ENCODE measurements at places on chromosomes 1 and 21.

GRCh38 chr1:98903261-98903660 lies 101.4 kb downstream of the PLPPR5 start:
- no peak for DNase-seq

DNA sequence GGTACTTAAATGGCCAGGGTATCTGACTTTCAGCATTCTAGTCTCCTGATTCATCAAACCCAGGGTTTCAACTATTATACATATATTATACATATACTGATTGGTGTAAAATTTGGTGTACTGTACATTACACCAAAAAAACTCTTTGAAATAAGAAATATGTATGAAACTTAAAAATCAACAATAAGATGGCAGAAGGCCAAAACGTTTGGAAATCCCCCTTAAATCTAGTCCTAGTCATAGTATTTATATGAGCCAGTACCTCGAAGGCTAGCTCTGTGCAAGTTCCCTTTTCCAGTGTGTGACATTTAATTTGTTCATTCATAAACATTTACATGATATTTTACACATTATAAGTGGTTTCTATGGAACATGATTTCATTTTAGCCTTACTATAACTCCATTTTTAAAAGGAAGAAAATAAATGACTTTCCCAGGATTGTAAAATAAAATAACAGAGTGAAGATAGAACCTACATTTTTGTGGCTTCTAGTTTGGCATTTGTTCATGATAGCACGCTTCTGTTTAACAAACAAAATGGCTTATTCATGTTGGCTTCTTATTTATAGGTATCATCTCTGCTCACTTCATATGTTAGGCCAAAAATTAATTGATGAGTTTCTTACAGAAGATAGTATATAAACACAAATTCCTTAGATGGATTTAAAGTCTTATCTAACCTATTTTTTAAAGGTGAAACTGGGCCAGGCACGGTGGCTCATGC lies 18.8 kb upstream of the ZNF281 start:
- no peak for DNase-seq

DNA sequence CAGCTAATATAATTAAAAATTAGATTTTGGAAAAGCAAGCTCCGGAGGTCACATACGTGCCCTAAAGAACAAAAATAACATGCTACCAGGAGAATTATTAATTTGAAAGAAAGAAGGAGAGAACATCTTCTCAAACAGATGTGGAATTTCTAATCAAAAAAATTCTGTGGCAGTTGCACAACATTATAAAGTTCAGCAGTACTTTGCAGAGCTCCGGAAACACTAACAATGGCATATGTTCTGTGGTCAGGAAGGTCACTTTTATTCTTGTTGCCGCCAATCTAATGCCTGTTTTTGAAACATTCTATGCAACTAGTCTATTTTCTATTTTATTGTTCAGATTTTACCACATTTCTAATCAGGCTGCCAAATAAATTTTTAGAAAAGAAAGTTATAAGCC lies 186.8 kb downstream of the SMYD3 start:
- DNase-seq, result no peak

- DNase-seq, result peak; percentile 23
Measured at GRCh38 chr1:112396653-112397471, 848 bp downstream of the CTTNBP2NL start.

DNA sequence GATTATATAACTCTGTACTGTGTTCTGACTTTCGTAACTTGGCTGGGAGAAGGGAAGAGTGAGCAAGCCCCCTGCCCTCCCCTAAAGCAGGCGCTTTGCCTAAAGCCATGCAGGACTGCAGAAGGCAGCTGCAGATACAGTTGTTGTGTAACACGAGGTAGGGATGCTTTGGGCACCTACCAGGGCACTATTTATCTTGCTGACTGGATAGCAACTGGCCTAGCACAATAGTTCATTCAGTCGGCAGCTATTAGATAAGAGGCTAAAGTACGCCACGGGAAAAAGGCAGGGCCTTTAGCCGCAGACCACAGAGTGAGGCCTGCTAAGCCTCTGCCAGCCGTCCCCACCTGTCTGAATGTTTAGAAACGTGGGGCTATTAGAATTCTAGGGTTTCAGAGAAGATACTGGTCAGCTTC lies 80.9 kb downstream of the TTC3 start:
- DNase-seq, result no peak

DNA sequence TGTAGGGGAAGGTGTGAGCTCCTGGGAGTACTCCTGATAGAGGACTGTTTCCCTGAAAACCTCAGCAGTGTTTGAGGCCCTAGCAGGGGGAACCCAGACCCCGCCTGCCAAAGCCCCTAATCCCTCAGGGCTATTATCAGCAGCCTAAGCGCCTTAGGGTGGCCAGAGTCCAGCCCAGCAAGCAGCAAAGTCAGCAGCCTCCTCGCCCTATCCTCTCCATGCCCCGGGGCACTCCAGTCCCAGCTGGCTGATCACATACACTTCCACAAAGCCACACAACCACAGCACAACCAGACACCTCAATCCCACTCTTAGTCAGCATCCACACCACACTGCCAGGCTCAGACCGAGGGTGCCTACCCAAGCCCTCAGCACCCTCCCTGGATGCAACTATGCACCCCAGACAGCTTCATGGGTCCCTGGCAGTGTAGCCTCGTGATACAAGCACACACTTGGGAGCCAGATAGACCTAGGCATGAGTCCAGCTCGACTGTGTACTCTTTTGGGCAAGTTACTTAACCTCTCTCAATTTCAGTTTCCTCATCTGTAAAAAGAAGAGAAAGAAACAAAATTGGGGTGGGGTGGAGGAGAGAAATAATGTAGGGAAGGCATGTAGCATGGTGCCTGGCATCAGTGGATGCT lies 7.1 kb downstream of the IGSF9 start:
- DNase-seq, result no peak

DNA sequence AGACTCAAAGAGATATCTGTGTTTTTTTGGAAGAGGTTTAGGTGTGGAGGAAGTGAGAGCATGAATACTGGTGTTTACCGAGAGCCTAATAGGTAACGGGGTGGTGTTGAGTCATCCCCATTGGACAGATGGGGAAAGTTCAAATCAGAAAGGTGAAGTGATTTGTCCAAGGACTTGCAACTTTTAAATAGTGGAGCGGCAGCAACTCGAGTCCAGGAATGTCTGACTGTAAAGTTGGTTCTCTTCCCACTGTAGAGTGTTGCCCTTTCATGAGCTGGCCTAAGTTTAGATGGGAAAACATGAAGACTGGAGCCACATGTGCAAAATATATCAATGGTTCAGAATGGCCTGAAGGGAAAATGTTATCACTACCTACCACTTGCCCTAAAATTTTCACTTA lies 125.7 kb downstream of the LYPLAL1 start:
- no peak for DNase-seq

GRCh38 chr1:112386731-112387346 lies 9.2 kb upstream of the CTTNBP2NL start:
- DNase-seq, result no peak

DNA sequence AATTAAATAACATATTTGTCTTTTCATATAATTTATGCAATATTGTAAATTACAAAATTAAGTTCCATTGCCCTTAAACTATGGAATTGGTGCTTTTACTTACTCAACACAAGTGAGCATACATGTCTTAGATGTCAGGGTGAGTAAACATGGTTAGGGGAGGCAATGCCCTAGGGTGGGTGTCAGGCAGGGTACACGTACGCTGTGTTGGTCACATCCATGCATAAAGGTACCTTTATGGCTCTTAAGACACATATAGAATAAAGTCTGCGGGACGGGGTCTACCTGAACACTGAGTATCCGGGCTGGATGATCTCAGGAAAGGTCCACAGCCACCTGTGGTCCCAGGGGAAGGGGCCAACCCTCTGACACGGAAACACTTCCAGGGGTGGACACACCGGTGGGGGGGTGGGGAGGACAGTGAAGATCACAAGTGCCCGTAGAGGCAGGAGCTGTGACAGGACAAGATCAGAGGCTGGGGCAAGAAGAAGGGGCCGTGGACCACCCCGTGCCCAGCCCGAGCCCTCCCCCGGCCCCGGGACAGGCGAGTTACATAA lies 720 bp downstream of the LIN9 start:
- DNase-seq, result no peak

DNA sequence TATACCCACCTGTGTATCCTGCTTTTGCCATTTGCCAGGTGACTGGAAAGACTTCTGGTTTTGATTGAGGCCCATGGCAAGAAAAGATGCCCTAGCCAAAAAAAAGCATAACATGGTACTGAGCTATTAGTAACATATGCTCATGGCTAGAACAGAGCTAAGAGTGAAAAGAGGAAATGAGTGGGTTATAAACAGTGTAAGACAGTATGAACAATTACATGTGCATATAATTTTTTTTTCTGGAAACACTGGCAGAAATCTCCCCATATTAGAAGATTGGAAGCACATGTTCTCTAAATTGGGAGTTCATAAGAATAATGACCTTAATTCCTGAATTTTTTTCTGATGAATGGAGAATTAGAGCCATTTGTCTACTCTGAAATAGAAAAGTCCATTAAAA lies 41.2 kb upstream of the PDC start:
- DNase-seq, result no peak

GRCh38 chr1:92016720-92017316 lies 13.0 kb upstream of the EPHX4 start:
- DNase-seq, result no peak

DNA sequence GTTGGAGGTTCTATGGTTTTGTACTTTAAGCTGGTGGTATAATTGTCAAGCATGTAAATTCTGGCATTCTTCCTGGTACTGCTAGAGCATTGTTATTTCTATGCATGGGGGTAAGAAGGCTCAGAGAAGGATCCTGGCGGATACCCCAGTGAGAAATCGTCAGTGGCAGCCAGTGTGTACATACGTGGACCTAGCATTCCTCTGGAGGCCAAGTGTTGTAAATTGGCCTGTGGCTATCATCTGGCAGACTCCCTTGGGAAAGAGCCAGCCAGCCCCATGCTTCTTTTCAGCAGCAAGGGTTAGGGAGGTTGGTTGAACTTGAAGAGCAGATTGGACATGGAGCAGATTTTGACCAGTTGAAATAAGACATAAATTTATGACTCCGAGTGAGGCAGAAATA lies 5.2 kb upstream of the AGO3 start:
- no peak for DNase-seq

GRCh38 chr1:66342707-66343106 lies 191.2 kb upstream of the SGIP1 start:
- no peak for DNase-seq

DNA sequence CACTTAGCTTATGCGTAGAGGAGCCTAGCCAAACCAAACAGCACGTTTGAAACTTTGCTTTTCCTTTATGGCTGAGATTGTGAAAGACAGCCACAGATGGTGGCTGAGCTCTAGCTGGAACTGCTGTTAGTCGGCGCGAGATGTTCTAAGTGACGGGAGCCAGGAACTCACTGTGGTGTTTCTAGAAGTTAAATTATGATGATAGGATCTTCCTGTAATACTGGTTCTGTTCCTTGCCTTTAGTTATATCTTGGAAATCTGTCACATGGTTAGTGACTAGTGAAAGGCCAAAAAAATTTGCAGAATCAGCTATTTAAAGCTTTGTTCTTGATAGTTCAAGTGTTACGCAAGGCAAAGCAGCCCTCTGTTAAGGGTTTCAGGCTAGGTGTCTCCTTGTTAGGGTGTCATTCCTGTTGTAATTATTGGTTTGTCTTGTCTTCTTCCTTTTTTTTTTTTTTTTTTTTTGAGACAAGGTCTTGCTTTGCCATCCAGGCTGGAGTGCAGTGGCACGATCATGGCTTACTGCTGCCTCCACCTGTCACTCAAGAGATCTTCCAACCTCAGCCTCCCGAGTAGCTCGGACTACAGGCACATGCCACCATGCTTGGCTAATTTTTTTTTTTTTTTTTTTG lies 22.6 kb downstream of the AK4 start:
- peak; percentile 40 for DNase-seq

DNA sequence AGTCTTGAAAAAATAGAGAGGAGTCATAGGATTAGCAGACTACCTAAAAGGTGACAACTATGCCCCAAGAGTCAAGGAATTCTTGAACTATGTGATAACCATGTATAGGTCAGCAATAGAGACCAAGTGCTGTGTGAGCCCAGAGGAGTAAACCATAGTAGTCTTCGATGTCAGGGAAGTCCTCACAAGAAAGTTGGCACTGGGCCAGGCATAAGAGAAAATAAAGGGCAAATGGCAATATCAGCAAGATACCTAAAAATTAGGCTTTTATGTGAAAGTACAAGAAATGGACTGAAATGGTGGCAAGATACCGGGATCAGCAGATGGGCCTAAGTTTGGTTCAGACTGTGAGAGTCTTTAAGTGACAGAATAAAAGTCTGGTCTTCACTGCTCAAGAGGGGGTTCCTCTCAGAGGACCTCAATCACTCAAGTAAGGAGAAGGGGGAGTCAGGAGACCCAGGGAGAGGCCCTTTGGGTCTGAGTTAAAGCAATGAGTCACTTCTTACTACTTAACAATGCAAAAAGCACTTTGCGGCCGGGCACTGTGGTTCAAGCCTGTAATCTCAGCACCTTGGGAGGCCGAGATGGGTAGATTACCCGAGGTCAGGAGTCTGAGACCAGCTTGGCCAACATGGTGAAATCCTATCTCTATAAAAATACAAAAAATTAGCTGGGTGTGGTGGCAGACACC lies 95.0 kb downstream of the TEX35 start:
- no peak for DNase-seq

DNA sequence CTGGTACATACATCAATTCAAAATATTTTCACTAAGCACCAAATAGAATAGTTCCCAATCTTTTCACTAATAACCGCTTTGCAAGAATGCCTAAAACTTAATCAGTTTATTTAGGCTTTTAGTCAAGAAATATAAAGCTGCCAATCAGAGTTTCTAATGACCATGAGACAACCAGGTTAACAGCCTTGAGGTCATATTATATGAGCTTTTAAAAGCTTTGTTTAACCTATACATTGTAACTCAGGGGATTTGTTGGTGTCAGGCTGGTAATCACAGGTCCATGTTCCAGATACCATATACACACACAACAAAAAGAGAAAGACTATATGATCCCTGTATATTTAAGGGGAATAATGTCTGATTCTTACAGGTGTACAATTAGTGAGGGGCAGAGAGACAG lies 246.2 kb upstream of the ADGRL2 start:
- no peak for DNase-seq

- peak; percentile 19 for DNase-seq
Measured at GRCh38 chr1:208763971-208764370, 519.8 kb upstream of the PLXNA2 start.

DNA sequence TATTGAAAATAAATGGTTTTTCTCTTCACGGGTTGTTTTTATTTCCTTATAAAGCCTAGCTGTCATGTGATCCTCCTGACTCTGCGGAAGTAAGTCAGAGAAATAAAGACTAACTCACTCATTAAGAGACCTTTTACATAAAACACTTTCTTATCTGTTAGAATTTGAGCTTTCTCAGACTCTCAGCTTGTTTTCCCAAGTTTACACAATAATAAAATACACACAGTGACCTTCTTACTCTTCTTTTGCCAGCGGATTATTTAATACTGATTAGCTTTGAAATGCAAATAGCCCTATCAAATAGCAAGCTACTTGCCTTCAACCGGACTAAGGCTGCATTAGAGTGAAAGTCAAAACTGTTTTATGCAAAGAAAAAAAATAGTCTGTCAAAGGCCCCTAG lies 45.5 kb upstream of the CXADR start:
- no peak for DNase-seq

GRCh38 chr1:11272832-11273594 lies at the start of gene UBIAD1:
UBIAD1 (plus strand) TSS chr1:11273198; CDS start chr1:11273532, 334 bp downstream.
- DNase-seq, result peak; percentile 89

All from inflammatory macrophage (primary cell).